CD4-positive, alpha-beta T cell treated with Interleukin-4 for 4 hours (primary cell): ENCODE measurements at places on chromosomes 2 and 18.

- no peak for DNase-seq
These were observed 25.0 kb upstream of the TMBIM1 start for GRCh38 chr2:218317303-218317630.

- DNase-seq = no peak
These were observed 152.7 kb downstream of the UBR3 start for GRCh38 chr2:169980001-169980400.

GRCh38 chr2:6780765-6781274 is 84.9 kb downstream of the CMPK2 start:
- DNase-seq = no peak

GRCh38 chr2:203804070-203804469 is 63.5 kb upstream of the CTLA4 start:
- DNase-seq = peak; percentile 68

- DNase-seq = no peak
These were observed 134.0 kb upstream of the NCK2 start for GRCh38 chr2:105610576-105611332.

- no peak for DNase-seq
These were observed 63.2 kb downstream of the ADI1 start for GRCh38 chr2:3456125-3456524.
